ENCODE measurements at places on chromosomes 1 and 21.

GRCh38 chr21:42491328-42491727 lies 4.7 kb downstream of the RSPH1 start:
- DNase-seq, result no peak

GRCh38 chr1:7726623-7727022 lies 44.5 kb upstream of the VAMP3 start:
- DNase-seq, result no peak

- DNase-seq, result no peak
Measured at GRCh38 chr1:236407059-236407458, 13.0 kb downstream of the EDARADD start.

DNA sequence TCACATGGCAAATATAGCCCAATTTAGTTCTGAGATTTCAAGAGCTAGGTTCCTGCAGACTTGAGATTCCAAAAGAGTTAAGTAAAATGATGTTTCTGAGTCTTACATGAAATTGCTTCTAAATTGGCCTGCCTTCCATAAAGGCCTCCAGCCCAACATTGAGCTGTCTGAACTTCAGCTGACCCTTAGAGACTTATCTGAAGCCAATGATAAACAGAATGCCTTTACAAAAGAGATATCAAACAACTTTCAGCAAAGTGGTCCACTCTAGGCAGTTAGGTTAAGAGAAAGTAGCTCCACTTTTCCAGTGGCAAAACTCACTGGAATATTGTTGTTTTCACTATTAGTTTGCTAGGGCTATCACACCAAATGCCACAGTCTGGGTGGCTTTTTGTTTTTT lies 6.3 kb upstream of the RC3H1 start:
- no peak for DNase-seq

- DNase-seq, result peak; percentile 52
Measured at GRCh38 chr1:70455291-70455690, 44.2 kb downstream of the CTH start.

DNA sequence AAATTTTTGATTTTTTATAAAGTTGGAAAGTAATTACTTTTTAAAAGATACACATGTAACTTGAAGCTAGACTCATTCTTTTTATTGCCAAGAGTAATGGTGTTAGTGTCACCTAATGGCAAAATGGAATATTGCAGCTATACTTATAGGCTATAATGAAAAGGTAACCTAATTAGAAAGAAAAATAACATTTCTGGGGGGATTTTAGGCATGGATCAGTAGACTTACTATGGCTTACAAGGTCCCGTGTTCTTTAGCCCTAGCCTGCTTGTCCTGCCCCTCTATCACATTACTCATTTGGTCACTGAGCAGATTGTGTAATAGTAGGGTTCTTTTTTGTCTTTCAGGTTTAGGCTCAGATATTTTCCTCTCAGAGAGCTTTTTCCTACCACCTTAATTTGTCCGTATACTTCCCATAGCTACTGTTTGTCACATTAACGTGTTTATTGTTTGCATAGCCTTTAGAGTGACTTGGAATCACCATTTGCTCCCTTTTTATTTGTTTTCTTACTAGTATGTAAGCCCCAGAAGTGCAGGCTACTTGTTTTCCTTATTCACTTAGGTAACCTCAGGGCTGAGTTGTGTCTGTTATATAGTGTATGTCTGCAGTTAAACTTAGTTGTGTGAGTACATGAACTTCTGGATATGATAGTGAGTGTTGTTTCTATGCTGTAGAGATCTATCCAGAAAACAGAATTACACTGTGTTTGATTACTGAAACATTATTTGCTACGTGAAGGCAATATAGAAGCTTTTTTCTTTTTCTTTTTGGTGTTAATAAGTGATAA lies 58.7 kb downstream of the RABGAP1L start:
- DNase-seq, result no peak

DNA sequence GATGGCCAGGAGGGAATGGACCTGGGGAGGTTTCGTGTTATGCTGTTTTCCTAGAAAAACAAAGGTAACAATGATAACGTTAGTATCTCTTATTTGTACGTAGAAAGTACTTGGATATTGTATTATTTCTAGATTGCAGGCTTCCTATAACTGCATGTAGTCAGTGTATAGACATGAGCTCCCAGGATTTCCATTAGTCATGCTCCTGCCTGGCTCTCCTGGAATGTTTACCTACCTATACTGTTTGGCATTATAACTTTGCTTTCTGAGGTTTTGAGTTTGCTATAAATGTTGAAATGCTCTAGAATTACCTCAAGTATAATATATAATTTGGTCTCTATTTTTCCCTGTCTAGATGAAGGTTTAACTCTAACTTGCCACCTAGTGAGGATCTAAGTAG lies 66.1 kb downstream of the TTC3 start:
- no peak for DNase-seq

GRCh38 chr21:38883142-38883541 lies 77.4 kb downstream of the ETS2 start:
- no peak for DNase-seq

DNA sequence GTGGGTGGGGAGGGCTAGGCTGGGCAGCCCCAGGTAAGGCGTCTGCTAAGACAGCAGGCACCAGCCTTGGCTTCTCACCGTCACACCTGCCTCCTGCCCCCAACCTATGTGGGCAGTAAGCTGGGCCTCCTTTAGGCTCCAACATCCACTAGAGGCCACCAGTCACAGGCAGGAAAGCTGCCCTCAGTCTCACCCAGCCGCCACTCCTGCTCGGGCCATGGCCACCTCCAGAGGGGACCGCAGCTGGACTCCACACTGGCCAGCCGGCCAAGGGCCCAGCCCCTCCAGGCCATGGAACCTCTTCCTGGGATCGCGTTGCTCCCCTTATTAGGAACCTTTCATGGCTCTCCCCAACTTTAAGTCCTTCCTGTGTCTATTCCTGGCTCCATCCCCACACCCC lies 74.5 kb downstream of the MRPL37 start:
- DNase-seq, result peak; percentile 49

Data from NCI-H524 treated with DMSO at 0.1 percent for 48 hours (cell line).